RPMI7951 (cell line): ENCODE measurements at places on chromosomes 7 and 10.

DNA sequence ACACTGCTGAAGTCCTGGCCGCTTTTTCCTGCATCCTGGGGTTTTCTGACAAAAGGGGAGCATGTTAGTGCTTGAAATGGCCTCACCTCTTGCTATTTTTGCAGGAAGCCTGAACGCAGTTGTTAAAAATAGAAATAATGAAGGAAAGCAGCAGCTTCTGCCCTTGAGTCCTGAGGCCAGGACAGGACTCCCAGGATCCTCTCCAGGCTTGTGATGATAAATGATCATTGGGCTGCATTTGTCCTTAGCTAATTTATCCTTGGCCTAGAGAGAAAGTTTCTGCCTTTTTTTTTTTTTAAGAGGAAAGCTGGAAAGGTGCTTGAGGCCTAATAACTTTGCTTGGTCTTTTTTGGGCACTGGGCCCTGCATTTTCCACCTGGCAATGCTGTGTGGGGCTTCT is 17.7 kb upstream of the FAM20C start:
- DNase-seq = no peak

DNA sequence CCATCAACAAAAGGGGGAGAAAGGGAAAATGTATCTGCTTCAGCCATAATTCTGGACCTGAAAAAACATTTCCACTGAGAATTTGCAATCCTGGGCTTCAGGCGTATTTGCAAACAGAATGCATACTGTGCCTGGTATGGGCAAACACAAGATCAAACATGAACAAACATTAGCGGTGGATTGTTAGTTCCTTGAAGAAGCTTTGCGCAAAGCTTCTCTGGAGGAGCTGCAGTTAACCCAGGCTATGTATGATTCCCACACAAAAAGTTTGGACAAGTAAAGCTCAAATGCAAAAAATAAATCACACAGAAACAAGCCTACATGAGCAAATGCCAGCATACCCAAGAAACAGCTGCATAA is 20.4 kb upstream of the HILPDA start:
- DNase-seq = no peak

DNA sequence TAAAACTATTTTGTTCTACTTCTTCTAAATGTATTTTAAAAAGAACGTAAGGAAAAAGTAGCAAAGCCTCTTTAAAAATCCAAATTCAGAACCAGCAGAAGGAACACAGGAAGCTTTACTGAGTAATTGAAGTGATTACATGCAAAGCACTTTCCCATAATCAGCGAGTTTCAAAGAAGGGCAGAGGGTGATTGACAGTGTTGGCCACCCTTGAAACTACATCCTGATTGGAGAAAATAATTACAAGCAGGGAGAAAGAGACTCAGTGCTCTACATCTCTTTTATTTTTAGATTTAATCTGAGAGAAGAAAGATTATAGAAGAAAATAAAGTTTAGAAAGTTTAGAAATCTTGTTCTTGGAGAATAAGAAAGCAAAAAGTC is 20.3 kb upstream of the HGF start:
- no peak for DNase-seq

DNA sequence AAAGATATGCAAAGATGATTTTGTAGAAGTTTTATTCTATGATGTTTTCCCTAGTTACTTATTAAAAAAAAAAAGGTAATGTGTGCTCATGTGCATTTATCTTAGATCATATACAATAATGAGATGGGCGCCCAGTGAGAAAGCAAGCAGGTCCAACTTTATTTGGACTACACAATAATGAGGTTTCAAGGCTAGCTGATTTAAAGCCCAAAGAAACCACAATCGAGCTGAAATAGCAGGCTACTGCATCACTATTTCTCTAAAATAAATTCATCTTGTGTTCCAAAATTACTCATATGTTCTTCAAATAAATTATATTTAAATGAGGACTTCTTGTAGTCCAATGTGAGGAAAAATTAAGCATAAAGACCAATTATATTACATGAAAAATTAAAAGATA is 110.1 kb downstream of the JMJD1C start:
- DNase-seq = no peak

GRCh38 chr10:102795453-102796406 is 41.5 kb downstream of the CYP17A1 start:
- no peak for DNase-seq

DNA sequence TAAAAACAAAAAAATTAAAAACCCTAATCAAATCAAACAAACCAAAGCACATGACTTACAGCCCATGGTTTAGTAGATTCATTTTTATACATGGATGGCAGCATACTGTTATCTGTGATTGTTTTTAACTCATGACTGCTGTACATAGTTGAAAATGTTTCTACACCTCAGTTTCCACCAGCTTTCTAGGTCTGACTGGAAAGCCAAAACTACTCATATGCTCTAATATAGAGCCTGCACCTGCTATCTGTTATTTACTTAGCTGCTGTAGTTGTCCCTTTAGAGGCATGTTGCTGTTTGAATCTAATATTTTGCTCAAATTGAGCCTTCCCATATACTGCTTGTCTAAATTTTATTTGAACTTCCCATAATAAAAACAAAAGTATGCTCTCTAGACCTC is 289.9 kb upstream of the LRRN3 start:
- no peak for DNase-seq

DNA sequence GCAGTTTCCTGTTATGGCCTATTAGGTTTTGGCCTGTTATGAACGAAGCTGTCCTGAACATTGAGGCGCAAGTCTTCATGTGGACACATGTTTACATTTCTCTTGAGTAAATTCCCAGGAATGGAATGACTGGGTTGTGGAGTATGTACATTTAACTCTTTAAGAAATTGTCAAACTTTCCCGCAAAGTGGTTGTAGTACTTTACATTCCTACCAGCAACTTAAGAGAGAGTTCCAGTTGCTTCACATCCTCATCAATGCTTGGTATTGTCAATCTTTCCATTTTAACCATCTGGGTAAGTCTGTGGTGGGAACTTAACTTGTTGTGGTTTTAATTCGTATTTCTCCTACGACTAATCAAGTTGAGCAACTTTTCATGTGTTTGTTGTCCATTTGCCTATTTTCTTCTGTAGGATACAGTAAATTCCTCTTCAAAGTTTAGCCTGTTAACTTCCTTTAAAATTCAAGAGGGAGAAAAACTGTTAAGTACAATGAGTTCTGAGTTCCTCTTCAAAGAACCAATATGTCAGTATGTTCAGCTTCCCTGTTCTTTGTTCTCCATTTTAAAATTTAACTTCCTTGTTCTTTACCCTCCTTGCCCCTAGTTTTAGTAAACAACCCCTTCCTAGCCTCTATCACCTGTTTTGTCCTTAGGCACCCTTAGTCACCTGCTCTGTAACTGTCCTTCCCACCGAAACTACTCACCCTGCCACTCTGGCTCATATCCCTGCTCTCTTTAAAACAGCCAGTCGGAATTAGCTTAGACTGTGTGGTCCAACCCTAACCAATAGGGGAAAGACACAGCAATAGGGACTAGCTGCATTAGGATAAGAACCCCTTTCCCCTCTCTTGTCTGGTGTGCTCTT is 74.0 kb downstream of the FAM241B start:
- peak; percentile 93 for DNase-seq

- DNase-seq = no peak
Measured at GRCh38 chr10:132982301-132982989, 40.1 kb upstream of the CFAP46 start.

GRCh38 chr10:85604884-85605283 is 761.7 kb downstream of the GRID1 start:
- no peak for DNase-seq

- no peak for DNase-seq
Measured at GRCh38 chr10:110817614-110818013, 54.1 kb upstream of the PDCD4 start.
